ENCODE measurements at places on chromosomes 1 and 21.

GRCh38 chr1:33246171-33246570 lies 10.1 kb upstream of the ZNF362 start:
- DNase-seq: no peak

- DNase-seq: no peak
These were observed 35.6 kb upstream of the GPR157 start for GRCh38 chr1:9164532-9164900.

GRCh38 chr1:112007169-112007568 lies 17.7 kb upstream of the KCND3 start:
- DNase-seq: no peak

- peak; percentile 13 for DNase-seq
These were observed 514 bp downstream of the AGL start for GRCh38 chr1:99850459-99851291.

- DNase-seq: no peak
These were observed 3.2 kb downstream of the GPR3 start for GRCh38 chr1:27395441-27396195.

DNA sequence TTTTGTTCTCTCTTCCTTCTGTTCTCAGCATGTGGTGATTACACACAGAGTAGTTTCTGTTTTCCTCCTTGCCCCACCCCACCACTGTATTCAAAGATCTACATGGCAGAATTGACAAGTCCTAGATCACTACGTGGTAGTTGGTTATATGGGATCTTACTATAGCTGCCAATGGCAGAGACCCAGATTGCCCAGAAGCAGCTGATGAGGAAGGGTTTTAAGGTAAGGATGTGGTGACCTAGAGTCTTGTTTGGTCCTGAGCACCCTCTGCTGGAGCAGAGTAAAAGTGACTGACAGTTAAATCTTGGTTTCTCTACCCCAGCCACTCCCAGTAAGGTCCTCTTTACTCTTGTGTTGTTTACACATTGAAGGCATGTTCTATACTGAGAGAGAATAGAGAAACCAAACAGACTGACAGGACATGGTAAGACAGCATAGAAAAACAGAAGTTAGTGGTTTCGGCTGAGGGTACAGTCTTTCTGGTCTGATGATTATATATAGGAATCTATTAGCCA lies 22.8 kb upstream of the STRIP1 start:
- DNase-seq: no peak

GRCh38 chr21:15301014-15301413 lies 236.2 kb upstream of the NRIP1 start:
- no peak for DNase-seq

- DNase-seq: no peak
These were observed 240.7 kb upstream of the HOOK1 start for GRCh38 chr1:59574085-59574484.

GRCh38 chr1:7587773-7588456 lies 183.2 kb upstream of the VAMP3 start:
- DNase-seq: no peak

GRCh38 chr1:59672851-59673572 lies 141.7 kb upstream of the HOOK1 start:
- peak; percentile 32 for DNase-seq

DNA sequence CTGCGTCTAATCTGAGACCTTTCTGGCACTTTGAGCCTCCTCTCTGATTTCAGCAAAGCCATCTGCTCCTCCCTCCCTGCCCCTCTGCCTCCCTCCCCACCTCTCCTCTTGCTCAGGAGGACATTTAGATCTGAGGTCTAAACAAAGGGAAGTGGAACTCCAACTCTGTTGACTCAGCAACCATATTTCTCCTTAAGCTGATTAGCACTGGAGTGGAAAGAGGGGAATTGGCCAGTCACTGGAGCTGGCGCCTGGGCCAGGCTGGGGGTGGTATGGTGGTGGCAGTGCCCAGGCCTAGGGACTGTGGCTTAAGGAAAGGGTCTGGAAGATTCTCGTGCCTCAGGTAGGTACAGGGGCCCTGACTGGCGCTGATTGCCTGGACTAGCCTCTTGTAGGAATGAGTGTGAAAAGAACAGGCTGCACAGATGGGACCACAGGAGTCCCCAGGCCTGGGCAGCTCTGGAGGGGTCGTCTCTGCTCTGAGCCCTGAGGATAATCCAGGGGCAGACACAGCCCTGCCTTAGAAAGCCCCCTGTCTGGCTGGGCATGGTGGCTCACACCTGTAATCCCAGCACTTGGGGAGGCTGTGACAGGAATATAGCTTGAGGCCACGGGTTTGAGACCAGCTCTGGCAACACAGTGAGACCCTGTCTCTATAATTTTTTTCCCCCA lies 11.9 kb downstream of the SH2D2A start:
- no peak for DNase-seq

GRCh38 chr21:31592963-31593560 lies 66.4 kb upstream of the SOD1 start:
- DNase-seq: no peak

GRCh38 chr1:201516511-201517127 lies 9.7 kb upstream of the CSRP1 start:
- no peak for DNase-seq

GRCh38 chr21:33071770-33072306 lies 1.9 kb downstream of the OLIG1 start:
- no peak for DNase-seq

- DNase-seq: no peak
These were observed 12.8 kb upstream of the CDC42 start for GRCh38 chr1:22039594-22040285.

- no peak for DNase-seq
These were observed 69.5 kb upstream of the CACNA1E start for GRCh38 chr1:181413836-181414235.

GRCh38 chr21:10511116-10511515 lies 10.3 kb upstream of the TPTE start:
- no peak for DNase-seq

- DNase-seq: no peak
These were observed 1.9 kb downstream of the ANKRD34A start for GRCh38 chr1:145962157-145963102.

GRCh38 chr1:212727386-212728181 lies 27.9 kb upstream of the BATF3 start:
- peak; percentile 32 for DNase-seq

- DNase-seq: no peak
These were observed 611 bp upstream of the PIK3C2B start for GRCh38 chr1:204495078-204495753.

DNA sequence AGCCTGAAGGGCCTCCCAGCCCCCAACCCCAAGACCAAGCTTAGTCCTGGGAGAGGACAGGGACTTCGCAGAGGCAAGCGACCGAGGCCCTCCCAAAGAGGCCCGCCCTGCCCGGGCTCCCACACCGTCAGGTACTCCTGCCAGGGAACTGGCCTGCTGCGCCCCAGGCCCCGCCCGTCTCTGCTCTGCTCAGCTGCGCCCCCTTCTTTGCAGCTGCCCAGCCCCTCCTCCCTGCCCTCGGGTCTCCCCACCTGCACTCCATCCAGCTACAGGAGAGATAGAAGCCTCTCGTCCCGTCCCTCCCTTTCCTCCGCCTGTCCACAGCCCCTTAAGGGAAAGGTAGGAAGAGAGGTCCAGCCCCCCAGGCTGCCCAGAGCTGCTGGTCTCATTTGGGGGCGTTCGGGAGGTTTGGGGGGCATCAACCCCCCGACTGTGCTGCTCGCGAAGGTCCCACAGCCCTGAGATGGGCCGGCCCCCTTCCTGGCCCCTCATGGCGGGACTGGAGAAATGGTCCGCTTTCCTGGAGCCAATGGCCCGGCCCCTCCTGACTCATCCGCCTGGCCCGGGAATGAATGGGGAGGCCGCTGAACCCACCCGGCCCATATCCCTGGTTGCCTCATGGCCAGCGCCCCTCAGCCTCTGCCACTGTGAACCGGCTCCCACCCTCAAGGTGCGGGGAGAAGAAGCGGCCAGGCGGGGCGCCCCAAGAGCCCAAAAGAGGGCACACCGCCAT lies 21.9 kb upstream of the ARF1 start:
- no peak for DNase-seq

- no peak for DNase-seq
These were observed 3.0 kb downstream of the HSD3B1 start for GRCh38 chr1:119510046-119510445.

DNA sequence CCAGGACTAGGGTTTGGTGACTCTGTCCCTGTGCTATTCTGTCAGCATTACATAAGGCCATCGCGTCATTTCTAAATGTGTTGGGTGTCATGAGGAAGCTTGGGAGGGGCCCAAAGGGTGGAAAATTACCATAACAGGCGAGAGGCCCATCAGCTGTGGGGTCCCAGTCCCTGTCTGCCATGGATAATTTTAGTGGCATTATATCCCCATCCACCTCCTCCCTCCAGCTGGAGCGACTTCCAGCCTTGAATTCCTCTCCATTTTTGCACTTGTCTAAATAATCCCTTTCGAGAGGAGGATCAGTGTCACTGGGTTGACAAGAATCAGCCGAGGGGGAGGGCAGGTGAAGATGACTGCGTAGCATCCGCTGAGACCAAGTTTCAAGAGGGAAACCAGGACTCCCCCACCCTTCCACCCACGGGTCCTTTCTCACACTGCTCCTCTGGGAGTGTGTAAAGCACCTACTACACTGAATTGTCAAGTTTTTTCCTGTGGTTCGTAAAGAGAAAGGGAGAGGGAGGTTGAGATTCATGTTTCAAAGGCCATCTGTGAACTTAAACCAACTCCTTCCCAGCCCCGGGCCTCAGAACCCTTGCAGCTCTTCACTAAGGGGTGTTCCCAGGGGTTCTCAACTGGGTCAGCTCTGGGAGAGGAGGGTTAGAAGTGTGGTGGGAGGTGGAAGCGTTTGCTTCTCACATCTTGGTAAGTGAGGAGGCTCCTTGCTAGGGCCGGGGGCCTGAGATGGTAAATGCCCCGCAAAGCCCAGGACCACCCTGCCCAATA lies 29.2 kb downstream of the VASH2 start:
- DNase-seq: no peak

GRCh38 chr1:71080230-71080738 lies 551 bp downstream of the ZRANB2 start:
- no peak for DNase-seq

GRCh38 chr1:213767683-213768082 lies 220.1 kb upstream of the PROX1 start:
- DNase-seq: no peak

- DNase-seq: no peak
These were observed 12.2 kb downstream of the CYP4B1 start for GRCh38 chr1:46811053-46811452.

- no peak for DNase-seq
These were observed 38.5 kb upstream of the LDLRAP1 start for GRCh38 chr1:25504706-25505595.

DNA sequence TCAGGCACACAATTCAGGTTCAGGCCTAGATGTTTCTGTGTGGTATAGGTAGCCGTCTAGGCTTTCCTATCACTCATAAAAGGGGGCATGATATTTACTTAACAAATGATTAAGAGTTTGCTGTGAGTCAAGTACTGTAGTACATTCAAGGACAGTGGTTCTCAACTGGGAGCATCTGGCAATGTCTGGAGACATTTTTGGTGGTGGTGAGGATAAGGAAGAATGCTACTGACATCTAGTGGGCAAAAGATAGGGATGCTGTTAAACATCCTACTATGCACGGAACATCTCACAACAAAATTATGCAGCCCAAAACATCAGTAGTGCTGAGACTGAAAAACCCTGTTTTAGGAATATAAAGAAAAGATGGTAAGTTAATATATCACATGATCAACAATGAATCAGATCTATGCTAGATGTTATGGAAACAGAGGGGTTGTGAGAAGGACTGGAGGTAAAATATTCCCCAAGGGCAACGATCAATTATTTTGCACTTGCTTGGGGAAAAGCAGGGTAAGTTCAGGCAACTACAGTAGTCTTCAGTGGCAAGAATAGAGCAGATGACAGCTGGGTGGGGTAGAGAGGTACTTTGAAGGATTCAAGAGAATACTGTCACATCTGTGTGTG lies 4.9 kb downstream of the DNTTIP2 start:
- DNase-seq: no peak

DNA sequence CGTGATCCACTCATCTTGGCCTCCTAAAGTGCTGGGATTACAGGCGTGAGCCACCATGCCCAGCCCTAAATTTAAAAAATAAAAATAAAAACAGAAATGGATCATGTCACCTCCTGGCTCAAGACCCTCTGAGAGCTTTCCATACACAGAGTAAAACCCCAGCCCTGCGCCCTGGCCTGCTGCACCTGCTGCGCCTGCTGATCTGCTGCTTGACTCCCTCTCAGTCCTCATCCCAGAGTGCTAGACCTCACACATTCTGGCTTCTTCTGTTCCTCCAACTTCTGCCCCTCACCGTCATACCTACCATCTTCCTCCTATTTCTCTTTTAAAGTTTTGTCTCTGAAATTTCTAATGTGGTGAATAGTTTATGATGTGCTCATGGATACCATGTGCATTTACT lies 42.7 kb upstream of the DIPK1A start:
- no peak for DNase-seq

- no peak for DNase-seq
These were observed 43.3 kb upstream of the PRDX6 start for GRCh38 chr1:173433751-173434326.

GRCh38 chr1:223143537-223144248 lies 645 bp upstream of the TLR5 start:
- DNase-seq: no peak

DNA sequence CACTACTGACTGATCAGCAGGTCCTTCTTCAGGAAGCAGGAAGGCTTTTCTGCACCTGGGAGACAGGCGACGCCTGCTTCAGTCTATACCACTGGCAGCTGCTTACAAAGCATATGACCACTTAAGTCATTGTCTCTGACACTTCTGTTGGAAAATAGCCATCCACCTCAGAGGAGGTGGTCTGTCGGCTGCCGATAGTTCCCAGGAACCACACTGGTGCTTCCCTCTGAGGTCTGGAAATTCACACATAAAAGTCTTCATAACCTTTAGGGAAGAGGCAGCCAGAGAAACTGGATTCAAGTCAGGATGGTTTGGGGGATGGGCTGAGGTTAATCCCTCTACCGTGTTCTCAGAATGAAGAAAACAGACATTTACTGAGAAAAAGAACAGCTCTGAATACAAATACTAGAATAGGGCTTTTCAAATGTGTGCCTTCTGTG lies 15.6 kb upstream of the SRP9 start:
- no peak for DNase-seq

- DNase-seq: peak; percentile 18
These were observed 61.2 kb downstream of the TOR1AIP2 start for GRCh38 chr1:179816196-179816960.

GRCh38 chr21:37606549-37606948 lies 240.0 kb downstream of the DYRK1A start:
- no peak for DNase-seq
